ENCODE measurements at places on chromosomes 4 and X. TPM values are rescaled to one million over a fixed set of nuclear protein-coding genes. Genes with fewer than 3 reads are reported as not detected.

The UNC5C gene
- not detected for total RNA-seq

The TLR2 gene
- not detected for total RNA-seq

The CYSLTR1 gene
- total RNA-seq, result not detected

The ADGRG4 gene
- total RNA-seq, result not detected

The ARMCX5 gene
- total RNA-seq, result 12.1 TPM

DNA sequence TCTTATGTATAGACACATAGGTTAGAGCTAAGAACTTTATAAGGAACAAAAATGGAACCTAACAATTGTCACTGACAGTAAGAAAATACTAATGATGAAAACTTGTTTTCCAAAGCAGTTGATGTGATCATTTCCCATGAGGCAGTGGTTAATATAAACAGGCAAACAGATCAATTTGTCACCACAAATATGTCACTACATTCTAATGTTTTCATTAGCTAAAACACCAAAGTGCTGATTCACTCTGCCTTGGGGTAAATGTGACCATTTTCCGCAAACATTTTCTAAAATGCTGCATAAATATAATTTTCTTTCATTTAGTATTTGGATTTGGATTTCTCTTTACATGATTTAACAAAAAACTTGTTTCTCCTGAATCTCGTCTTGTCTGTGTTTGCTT is 408.9 kb upstream of the CTSO start:
- DNase-seq, result no peak

DNA sequence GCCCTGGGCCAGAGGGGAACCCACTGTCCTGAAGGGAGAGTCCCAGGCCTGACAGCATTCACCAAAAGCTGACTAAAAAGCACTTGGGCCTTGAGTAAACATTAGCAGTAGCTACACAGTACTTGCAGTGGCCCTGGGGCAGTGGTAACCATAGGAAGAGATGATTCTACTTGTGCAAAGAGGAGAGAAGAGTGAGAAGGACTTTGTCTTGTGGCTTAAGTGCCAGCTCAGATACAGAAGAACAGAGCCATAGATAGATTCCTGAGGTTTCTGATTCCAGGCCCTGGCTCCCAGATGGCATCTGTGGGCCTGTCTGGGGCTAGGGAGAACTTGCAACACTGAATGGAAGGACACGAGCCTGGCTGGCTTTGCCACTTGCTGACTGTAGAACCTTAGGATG is 100.5 kb downstream of the PTCHD1 start:
- DNase-seq, result no peak

GRCh38 chr4:82715731-82716617 is 82.6 kb downstream of the SCD5 start:
- DNase-seq, result no peak

- DNase-seq, result no peak
Measured at GRCh38 chr4:68256284-68256683, 10.8 kb upstream of the TMPRSS11B start.

DNA sequence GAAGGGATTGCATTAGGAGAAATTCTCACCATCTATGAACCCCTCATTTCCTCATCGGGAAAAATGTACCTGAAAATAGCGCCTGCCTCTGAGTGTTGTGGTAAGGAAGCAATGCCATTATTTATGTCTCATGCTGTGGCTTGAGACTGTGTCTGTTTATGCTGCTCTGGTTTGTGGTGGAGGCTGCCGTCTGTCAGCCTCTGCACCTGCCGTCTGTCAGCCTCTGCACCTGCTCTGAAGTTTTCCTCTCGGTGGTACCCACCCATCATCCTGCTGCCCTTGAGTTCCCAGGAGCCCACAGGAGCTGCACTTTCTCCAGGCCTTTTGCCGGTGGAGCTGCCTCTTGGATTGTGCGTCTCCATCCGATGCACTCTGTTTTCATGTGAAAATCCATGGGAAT is 68.5 kb upstream of the PPP2R3B start:
- no peak for DNase-seq

DNA sequence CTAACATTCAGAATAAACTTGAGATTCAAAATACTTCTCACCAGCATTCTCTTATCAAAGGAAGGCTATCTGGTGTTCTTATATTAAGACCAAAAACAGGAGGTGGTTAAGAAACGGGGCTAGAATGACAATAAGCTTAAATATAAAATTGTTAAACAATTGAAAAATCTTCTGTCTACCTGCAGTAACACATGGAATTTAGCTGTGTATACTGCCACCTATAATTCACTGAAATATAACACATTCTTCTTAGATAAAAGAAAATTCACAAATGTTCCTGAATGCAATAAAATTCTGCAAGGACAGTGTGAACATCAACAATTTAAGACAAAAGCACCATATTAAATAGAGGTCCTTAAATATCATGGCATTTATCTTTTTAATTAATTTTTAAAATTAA is 11.5 kb upstream of the PCDH10 start:
- no peak for DNase-seq

- no peak for DNase-seq
Measured at GRCh38 chr4:89363786-89364185, 56.2 kb upstream of the GPRIN3 start.

GRCh38 chr4:78864405-78865024 is 74.7 kb downstream of the PAQR3 start:
- peak; percentile 87 for DNase-seq

DNA sequence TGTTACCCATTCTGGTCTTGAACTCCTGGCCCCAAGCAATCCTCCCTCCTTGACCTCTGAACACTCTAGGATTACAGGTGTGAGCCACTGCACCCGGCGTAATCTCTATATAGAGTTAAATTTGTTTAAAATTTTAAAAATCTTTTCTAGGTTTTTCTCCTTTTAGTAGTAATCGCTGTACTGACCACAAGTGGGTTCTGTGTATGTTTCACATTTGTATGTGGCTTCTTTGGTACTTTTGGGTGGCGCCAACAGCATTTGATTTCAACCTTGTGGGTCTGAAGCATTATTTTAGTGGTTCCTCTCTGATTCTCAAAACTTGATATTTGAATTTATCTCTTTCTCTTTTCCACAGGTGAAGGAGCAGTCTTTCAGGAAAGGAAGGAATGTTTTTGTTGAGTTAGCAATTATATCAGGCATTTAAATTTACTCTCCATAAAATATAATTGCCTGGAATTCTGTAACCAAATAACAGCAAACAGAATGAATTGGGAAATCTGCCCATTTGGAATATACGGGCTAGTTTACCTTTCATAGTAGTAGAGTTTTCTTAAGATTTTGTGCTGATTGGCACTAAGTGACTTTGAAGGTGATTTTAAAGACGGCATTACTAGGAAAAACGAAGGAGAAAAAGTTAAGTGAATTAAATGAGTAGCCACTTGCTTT is 29.5 kb downstream of the ARHGAP10 start:
- no peak for DNase-seq

DNA sequence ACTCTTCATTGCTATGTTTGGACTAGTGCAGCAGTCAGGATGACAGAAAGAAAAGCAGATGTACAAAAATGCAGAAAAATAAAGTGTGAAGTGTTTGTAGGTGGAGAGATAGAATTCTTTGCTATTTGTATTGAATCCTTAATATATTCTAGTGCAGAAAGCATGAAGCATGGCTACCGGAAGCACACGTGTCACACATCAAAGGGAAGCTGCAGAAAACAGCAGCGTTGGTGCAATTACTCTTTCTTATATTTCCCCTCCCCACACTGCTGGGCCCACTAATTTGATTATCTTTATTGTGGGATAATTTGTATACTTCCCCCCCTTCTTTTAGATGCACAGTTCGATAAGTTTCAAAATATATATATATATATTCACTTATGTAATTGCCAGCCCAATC is 35.9 kb upstream of the TAPT1 start:
- no peak for DNase-seq

DNA sequence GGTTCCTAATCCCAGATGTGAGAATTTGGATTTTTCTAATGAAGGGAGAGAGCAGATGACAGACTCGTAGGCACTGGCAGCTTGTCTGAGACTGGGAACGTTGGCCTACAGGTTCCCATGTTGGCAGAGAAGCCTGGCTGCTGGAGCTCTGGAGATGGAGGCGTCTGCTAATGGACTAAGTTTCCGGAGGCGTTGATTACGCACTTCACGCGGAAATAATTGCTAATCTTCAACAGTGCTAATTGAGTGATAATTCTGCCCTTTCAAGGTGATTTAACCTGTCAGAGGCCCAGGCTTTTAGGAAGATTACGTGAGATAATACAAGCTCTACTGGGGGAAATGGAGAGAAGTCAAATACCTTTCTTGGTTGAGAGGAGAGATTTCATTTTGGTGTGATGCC is 77.4 kb downstream of the PSAPL1 start:
- DNase-seq, result no peak

DNA sequence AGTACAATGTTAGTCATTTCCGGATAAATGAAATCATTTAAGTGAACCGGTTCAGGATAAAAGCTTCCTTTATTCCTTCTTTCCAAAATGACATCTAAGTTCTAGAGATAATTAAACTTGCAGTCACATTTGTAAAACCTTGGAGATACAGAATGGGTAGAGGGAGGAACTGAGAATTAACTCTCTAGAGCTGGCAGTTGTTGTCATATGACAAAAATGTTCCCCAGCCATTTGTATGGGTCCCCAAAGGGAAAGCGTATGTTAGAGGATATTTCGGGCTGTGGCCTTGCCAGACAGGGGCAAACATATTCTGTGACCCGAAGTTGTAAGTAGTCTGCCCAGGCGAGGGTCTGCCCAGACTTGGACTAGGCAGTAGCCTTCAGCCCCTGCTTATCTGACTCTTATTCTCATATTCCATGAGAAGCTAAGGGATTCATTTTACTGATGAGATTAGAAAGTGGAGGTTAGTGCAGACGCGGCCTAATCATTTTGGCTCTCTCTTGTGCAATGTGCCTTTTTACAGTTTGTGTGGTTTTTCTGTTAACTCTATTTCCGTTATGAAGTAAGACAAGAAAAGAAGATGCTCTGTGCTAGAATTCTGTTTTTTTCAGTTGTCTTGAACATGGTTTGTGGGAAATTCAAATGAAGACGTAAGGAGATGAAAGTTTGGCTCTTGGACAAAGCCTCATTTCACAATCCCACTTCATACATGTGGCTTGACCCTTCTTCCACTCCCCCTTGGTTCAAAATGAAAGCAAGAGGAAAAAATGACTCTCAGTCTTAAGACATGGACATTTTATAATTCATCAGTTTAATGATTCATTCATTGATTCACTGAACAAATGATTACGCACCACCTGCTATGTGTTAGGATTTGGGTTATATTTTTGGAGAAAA is 2394.2 kb upstream of the AGA start:
- no peak for DNase-seq

DNA sequence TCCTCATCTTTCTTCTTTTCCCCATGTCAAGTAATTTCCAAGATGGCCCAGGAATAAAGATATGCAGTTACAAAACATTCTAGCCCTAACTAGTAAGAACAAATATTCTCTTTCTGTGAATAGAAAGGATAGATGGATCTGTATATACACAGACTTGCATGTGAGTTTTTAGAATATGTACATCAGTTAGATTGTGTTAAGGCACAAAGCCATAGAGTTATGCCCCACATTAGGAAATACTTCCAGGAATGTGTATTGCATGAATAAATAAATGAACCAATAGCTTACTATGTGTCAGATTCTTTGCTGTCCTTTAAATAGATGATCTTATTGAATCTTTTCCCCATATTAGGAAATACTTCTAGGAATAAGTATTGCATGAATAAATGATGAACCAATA is 46.0 kb upstream of the TMPRSS11E start:
- DNase-seq, result no peak

DNA sequence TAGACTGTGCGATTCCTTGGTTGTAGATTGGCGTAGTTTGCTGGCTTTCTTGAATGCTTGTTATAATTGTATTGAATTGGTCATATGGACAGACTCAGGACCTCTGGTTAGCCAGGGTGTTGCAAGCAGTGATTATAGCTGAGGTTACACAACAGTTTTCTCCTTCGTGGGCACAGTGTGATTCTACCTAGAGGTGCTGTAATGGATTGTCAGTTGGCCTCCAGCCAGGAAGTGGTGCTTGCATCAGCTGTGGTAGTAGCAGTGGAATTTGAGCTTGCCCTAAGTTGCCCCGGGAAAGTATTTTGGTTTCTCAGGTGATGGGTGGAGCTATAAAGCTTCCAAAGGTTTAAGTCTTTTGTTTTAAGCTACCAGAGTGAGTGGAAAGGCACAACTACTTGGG is 23.1 kb upstream of the GABRG1 start:
- DNase-seq, result no peak

DNA sequence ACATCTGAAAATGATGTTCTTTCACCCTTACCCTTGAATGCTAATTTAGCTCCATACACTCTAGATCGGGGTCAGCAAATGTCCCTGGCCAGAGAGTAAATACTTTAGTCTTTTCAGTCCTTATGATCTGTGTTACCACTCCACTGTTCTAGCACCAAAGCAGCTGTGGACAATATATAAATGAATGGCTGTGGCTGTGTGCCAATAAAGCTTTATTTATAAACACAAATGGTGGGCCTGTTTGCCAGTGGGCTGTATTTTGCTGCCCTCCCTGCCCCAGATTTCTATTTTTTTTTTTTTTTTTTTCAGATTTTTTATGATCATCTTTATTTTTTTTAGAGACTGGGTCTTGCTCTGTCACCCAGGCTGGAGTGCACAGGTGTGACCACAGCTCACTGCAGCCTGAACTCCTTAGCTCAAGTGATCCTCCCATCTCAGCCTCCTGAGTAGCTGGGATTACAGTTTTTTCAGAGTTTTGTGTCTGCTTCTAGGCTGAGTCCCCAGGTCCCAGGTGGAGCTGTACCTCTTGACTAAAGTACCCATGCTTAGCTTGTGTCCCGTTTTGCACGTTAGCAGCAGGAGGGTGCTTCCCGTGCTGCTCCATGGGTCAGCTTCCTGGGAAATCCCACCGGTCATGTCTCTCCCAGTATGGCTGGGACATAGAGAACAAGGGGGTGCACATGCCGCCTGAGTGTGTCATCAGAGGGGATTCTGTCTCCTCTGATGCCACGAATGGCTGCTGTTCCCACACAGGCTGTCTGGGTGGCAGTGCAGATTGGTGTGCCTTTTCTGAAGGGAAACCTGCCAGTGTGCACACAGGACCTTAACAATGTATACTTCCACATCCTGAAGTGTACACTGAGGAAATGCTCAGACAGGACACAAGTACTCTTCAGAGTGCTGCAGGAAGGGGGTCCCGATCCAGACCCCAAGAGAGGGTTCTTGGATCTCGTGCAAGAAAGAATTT is 16.0 kb upstream of the GRPEL1 start:
- DNase-seq, result no peak

DNA sequence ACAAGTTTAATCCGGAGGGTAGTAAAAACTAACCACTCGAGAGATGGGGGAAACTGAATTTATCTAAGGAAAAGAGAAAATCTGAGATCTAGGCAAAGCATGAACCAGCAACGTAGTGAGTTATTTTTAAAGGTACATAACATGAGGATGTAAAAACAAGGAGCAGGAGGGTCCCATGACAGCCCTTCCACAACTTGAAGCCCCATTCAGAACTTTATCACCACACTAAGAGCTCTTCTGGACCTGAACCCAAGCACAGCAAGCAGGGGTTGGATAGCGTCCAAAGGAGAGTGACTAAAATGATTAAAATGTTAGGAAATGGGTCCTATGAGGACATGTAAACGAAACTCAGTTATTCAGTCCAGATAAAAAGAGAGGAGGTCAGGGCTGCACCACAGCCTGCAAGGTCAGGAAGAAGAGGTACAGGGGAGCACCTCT is 16.2 kb downstream of the SH3RF1 start:
- DNase-seq, result no peak

DNA sequence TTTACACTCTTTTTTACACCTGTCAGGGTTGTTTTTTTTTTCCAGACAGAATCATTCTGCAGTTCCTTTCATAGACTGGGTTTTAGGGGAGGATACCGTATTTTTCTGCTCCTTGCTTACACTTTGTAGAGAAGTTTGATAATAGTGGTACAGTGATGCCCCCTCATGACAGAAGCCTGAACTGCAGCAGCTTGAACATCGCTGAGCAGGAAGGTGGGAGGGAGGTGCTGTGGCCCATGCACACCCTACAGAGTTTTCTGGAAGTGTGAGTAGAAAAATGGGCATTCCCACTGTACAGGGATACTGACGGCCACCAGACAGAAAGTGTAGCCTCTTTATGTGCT is 54.5 kb downstream of the RAB40A start:
- peak; percentile 87 for DNase-seq

Measured in HT-29 (cell line).